Stimulated activated CD8-positive, alpha-beta memory T cell treated with anti-CD3 and anti-CD28 coated beads, Interleukin-7, amount 100 ng/mL, for 1 hour (primary cell): ENCODE measurements at places on chromosomes 3 and 15.

GRCh38 chr3:157370867-157371266 is 65.8 kb upstream of the PTX3 start:
- no peak for DNase-seq

- DNase-seq, result no peak
Measured at GRCh38 chr3:97938444-97938843, 33.8 kb downstream of the RIOX2 start.

- DNase-seq, result no peak
Measured at GRCh38 chr3:21795152-21795837, 44.3 kb upstream of the ZNF385D start.

DNA sequence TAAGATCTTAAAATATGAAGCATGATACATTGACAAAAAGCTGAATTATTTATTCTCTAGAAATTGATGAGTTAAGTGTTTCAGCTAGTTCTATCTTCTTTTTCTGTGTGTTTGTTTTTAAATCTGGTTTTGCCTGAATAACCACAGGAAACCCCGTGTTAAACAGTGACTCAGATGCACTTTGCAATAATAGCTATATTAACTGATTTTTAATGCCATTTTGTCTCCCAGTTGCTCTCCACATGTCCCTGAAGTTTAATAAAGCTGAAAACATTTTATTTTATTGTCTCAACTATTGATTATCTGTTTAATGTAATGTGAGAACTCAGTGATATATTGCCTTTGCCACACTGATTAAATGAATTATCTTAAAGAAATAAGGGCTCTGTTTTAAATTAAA is 42.8 kb upstream of the ROBO1 start:
- no peak for DNase-seq

DNA sequence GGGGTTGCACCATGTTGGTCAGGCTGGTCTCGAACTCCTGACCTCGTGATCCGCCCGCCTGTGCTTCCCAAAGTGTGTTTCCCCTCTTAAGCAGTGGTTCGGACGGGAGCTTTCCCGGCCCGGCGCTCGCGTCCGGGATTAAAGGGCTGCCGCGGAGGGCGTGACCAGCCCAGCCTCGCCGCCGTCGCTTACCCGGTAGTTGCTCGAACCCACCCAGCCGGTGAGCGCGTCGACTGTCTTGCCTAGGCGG is 513 bp downstream of the CLASP2 start:
- DNase-seq, result peak; percentile 18

DNA sequence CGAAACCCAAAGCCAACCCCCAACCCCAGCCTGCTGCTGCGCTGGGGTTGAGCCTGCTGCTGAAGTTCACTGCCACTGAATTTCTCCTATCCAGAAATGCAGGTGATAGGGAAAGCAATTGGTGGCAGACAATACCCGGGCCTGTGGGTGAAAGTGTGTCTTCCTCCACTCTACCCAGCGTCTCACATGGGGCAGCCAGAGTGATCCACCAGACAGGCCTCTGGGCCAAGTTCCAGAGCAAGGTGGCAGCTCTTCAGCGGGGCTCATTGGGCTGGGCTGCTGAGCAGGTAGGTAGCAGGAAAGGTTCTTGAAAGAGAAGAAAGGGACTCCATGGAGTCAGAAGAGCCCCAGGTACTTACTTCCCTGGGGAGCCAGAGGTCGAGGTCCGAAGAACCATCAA is 6.0 kb downstream of the ADCY5 start:
- DNase-seq, result no peak

DNA sequence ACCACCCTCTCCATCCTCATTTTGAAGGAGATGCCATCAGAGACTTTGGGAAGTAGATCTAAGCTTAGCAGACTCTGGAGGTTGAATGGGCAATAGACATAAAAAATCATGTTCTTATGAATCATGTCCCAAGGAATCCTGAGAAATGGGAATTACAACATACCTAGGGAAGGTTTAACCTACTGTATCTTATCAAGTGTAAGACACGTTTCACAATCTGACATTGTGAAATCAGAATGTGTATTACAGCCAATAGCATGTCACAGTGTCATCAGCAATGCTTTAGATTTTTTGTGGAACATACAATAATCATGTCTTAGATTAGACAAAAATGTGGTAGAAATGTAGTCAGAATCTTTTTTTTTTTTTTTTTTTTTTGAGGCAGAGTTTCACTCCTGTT is 332.4 kb upstream of the TLE3 start:
- no peak for DNase-seq

- no peak for DNase-seq
Measured at GRCh38 chr3:99638167-99638948, at the start of gene COL8A1. TSS of gene COL8A1 (plus strand) at chr3:99638594. CDS start at chr3:99790683, 152,089 bp downstream.

GRCh38 chr15:40925863-40926658 is 3.1 kb upstream of the DLL4 start:
- DNase-seq, result no peak

DNA sequence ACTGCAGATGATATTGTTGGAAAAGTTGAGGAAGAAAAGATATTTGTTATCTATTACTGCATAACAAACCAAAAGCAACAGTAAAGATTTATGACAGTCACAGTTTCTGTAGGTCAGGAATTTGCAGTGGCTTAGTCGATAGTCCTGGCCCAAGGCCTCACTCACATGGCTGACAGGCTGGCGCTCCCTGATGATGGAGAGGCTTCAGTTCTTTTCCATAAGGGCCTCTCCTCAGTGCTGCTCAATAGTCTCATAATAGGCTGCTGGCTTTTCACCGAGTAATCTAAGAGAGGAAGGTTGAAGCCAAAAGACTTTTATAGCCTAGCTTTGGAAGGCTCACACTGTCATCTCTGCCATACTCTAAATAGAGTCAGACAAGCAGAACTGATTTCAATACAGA is 17.7 kb downstream of the IREB2 start:
- no peak for DNase-seq

DNA sequence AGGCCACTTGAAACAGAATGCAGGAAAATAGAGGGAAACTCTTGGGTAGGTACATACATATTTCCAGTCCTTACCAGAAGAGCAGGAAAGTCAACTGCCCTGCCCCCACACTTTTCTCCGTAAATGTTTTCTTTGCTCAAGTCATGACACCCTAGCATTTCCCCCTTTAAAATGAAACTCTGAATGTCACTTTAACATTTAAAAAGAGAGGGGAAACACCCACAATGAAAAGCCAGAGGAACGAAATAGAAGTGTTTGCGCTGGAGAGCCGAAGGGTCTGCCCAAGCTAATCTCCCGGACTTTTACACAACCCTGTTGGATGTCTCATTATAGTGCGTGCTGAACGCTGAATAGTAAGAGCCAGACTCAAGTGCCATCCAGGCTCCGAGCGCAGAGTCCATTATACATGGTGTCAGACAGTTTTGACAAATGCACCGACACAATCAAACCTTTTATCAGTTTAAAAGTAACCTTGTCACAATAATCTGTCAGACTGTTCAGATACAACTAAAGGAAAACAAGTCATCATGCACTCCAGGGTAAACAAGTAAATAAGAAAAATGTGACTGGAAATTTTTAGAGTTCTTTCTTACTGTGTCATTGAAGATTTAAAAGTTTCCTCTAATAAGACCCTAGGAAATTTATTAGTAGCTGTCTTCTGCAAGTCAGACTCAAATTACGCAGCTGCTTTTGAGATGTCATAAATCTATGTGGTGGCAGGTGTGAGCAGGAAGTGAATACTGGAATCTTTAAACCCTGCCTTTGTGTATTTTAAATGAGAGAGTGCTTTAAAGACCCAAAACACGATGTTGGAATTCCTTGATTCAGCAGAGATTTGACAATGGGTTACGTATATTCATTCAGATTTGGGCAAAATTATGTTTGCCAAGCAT is 159.8 kb downstream of the RBMS3 start:
- DNase-seq, result no peak

- DNase-seq, result no peak
Measured at GRCh38 chr3:79767905-79768267, at the start of gene ROBO1. TSS of gene ROBO1 (minus strand) at chr3:79767998.

- no peak for DNase-seq
Measured at GRCh38 chr3:128348805-128349531, 117.7 kb downstream of the DNAJB8 start.

DNA sequence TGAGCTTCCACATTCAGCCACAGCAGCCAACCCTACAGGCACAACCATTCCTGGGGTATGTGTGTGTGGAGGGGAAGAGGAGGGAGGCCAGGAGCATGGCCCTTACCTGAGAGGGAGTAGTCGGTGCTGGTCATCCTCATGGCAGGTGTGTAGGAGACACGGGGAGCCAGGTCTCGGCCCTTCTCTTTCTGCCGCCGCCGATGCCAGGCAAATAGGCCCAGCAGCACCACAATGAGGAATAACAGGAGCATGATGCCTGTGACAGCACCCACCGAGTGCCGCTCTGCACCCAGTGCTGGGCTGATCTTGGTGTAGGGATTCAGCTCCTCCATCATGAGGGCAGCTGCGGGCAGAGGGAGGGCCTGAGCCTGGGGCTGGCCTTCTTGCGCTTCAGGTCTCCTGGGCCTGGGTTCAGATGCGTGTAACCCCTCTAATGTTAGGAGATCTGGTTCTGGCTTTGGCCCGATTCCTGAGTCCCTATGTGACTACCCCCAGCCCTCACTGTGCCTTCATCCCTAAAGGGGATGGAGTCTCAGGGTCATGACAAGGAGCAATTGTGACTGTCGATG is 44.4 kb downstream of the RAB11A start:
- DNase-seq, result no peak

- DNase-seq, result no peak
Measured at GRCh38 chr3:9013782-9014563, 50.7 kb upstream of the RAD18 start.

GRCh38 chr15:52162260-52162659 is 28.9 kb downstream of the GNB5 start:
- DNase-seq, result no peak

- DNase-seq, result no peak
Measured at GRCh38 chr3:187788984-187789857, 44.0 kb upstream of the BCL6 start.

- no peak for DNase-seq
Measured at GRCh38 chr15:99473981-99474906, 91.5 kb upstream of the MEF2A start.

DNA sequence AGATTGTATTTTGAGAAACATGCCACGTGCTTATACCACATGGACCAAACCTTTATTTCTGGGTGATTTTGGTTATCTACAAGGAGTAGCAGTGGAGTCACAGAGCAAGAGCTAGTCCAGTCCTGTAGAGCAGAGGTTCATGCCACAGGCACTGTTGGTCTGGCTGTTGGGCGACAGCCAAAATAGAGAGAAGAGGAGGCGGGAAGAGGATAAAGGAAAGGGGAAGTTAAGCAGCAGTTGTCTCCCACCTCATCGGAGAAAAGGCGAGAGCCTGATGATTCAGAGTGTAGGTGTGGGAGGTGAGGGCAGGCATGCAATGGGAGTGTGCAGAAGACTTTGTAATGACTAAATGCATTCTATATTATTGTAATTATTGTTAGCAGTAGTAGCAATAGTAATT is 237.5 kb upstream of the ROPN1 start:
- DNase-seq, result no peak

DNA sequence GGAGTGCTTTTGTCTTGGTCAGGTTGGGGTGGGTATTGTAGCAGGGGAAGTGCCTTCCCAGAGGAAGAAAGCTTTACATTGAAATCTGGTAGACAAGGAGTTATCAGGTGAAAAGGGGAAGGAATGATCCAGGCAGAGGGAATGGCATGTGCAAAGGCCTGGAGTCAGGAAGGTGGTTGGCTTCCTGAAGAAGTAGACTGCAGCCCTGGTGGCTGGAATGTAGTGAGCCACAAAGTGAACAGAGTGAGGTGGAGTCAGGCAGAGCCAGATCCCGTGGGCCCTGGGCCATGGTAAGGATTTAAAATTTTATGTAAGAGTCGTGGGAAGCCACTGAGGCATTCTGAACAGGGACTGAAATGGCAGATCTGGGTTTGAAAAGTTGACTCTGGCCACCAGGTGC is 58.3 kb downstream of the RAB11A start:
- no peak for DNase-seq

- DNase-seq, result peak; percentile 47
Measured at GRCh38 chr15:69719527-69720240, 267.1 kb downstream of the RPLP1 start.

GRCh38 chr3:132160198-132160597 is 125.4 kb upstream of the CPNE4 start:
- DNase-seq, result no peak

DNA sequence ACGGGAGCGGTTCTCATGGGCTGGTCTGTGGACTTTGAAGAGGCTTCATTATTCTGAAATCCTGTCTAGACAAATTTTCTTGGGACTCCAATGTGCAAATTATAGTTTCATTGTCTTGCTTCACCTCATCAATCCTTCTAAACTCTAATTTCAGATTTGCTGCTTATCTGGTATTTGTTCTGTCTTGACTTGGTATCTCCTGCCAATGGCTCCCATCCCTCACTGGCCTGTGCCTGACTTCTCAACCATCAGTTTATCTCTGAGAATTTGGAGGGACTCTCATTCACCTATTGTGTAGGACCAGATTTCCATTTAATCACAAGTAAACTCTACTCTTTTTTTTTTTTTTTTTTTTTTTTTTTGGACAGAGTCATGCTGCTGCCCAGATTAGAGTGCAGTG is 960.2 kb upstream of the NR2F2 start:
- DNase-seq, result no peak

DNA sequence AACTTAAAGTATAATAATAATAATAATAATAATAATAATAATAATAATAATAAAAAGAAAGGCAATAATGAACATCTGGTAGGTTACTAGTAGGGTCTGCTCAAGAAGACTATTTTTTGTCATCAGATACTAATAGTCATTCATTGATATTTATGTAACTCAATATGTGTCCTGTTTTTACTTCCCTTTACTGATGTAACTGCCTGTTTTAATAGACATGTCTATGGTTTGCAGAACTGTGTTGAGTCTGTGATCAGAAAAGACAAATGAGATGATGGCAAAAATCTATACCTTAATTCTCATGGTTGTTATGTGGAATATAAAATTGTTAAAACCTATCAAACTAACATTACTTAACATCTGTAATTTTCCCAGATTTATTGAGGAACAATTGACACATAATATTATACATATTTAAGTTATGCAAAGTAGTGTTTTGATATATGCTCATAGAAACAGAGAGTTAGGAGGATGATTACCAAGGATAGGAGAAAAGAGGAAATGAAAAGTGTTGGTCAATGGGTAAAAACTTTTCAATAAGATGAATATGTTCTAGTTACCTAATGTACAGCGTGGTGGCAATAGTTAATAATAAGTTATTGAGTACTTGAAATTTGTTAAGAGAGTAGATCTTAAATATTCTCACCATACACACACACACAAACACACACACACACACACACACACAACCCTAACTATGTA is 699.4 kb downstream of the ZPLD1 start:
- no peak for DNase-seq

- no peak for DNase-seq
Measured at GRCh38 chr15:60678632-60679031, 199.7 kb upstream of the ICE2 start.

- DNase-seq, result no peak
Measured at GRCh38 chr15:57824186-57824585, 117.7 kb downstream of the POLR2M start.

DNA sequence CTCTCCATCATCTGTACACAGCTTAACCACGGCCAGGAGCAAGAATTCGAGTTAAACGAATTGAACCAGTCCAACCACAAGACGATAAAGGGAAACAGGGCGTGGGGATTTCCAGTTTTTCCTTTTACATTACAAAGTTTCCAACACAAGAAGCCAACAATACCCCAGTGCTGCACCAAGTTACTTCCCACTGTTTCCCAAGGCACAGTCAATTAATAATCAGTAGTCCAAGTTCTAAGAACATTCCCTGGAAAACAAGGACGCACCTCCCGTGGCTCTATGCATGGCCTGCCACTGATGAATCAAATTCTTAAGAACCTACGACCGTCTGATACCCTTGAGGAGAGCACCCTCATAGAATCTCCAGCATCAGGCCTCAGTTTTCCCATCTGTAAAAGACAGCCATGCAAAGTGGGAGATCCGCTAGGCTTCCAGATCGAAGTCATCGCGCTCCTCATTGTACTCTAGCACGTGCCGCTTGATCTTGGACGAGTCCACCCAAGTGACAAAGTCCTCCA is 774 bp downstream of the IMP3 start:
- DNase-seq, result no peak
